ENCODE measurements at places on chromosomes 3 and 15. TPM values are rescaled to one million over a fixed set of nuclear protein-coding genes. Genes with fewer than 3 reads are reported as not detected.

VPS8 gene
- 73.7 TPM for total RNA-seq

FEZF2 gene
- not detected for total RNA-seq

CCDC54 gene
- not detected for total RNA-seq

WNT7A gene
- total RNA-seq: not detected

PLCB2 gene
- total RNA-seq: 0.49 TPM

SAMD7 gene
- total RNA-seq: not detected

CLRN1 gene
- total RNA-seq: 0.32 TPM

DLG1 gene
- total RNA-seq: 122 TPM

GPR149 gene
- not detected for total RNA-seq

CLDN16 gene
- not detected for total RNA-seq

SHC4 gene
- 0.61 TPM for total RNA-seq

SLC12A8 gene
- total RNA-seq: 9.7 TPM

RARB gene
- 25.8 TPM for total RNA-seq

PTH1R gene
- 11.0 TPM for total RNA-seq

RAD51 gene
- 1.1 TPM for total RNA-seq

SNTN gene
- total RNA-seq: not detected

INSYN1 gene
- 6.1 TPM for total RNA-seq

RLBP1 gene
- not detected for total RNA-seq

MRPS25 gene
- total RNA-seq: 13.5 TPM

TGM5 gene
- not detected for total RNA-seq

CACNA1D gene
- 0.97 TPM for total RNA-seq

EIF3J gene
- total RNA-seq: 30.3 TPM

THRB gene
- 46.3 TPM for total RNA-seq

MESP2 gene
- total RNA-seq: 0.32 TPM

XCR1 gene
- not detected for total RNA-seq

CELF6 gene
- 0.16 TPM for total RNA-seq

GP9 gene
- not detected for total RNA-seq

P2RY12 gene
- total RNA-seq: not detected

ADPRH gene
- 6.8 TPM for total RNA-seq

ULK3 gene
- total RNA-seq: 21.6 TPM

NLGN1 gene
- total RNA-seq: 10.9 TPM

CERS3 gene
- total RNA-seq: 0.36 TPM

Measured in hair follicle dermal papilla cell (primary cell).